ENCODE measurements at places on chromosomes 11 and 22. TPM values are rescaled to one million over a fixed set of nuclear protein-coding genes. Genes with fewer than 3 reads are reported as not detected.
A peak's percentile ranks its signal among the peaks of the same experiment; 100 is the strongest.

DNA sequence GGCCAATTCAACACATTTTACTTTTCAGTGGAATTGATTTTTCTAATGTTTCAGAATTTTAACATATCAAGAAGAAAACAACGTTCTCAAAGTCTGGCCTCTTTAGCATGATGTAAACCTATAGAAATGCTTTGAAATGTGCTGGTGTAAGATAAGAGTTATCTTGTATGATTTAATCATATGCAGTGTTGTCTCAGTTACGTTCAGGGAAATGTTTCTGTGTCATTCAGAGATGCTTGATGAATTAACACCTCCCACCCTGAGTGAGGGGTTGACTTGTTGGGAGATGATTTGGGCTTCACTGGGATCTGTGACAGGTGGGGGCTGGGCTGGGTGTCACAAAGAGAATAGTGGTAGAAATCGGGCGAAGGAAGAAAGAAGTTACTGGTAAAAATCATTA is 15.7 kb upstream of the MYO18B start:
- DNase-seq, result no peak

OR5P2 gene
- not detected for total RNA-seq

KRTAP5-11 gene
- not detected for total RNA-seq

DNA sequence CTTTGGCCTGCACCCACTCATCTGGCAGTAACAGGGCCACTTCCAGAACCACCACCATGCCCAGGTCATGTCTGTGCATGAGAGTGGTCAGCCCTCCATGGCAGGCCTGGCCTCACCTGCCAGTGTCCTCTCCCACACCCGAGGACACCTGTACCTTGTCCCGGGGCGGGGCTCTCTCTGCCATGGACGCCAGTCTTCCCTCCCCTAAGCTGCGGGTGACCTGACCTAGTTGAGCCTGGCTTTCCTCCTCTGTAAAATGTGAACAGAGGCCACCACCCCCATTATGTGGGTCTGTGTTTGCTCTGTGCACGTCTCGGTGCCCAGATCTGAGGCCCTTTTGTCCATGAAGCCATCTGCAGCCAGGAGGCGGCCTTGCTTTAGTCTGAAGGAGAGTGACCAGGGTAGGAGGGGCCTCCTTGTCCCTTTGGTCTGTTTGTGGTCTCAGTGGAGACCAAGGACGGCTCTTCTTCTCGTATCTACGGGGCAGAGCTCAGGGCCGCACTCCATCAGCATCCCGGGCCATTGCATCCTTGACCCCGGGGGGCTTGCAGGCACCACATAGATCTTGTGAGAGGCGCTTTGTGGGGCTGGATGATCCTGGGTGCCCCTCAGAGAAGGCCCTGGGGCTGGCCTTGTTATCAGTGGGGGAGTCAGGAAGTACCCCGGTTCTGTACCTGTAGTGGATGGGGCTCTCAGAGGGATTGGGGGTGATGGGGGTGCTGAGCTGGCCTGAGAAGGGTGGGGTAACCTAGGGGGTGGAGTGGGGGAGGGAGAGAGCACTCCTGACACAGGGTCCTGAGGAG is 121.6 kb downstream of the KCNQ1 start:
- DNase-seq, result peak; percentile 24

- DNase-seq, result no peak
Measured at GRCh38 chr22:50243685-50244419, 971 bp downstream of the TUBGCP6 start.

DNA sequence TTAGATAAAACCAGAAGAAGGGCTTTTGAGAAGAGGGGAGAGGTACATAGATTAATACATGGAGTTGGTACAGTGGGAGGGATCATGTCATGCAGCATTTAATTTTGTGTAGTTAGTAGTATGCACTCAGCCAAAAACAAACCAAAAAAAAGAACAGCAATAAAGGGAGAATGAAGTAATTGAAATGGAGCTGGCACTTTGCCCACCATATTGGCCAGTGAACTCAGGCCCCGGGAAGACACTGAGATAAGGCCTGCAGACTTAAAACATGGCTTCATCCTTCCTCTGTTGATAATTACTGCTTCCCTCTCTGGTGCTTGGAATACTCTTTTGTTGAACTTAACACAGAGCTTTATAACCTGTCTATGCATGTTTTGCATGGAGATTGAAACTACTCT is 3.1 kb downstream of the PANX1 start:
- DNase-seq, result peak; percentile 42

DUSP8 gene
- 9.0 TPM for total RNA-seq

TMPRSS5 gene
- total RNA-seq, result 0.73 TPM

DNA sequence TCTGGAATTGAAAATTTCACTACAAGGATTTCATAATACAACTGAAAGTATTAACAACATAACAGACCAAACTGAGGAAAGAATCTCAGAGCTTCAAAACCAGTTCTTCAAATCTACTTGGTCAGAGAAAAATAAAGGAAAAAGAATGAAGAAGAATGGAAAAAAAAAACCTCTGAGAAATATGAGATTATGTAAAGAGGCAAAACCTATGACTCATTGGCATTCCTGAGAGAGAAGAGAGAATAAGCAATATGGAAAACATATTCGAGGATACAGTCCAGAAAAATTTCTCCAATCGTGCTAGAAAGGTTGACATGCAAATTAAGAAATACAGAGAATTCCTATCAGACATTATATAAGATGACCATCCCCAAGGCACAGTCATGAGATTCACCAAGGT is 23.4 kb upstream of the GPR83 start:
- no peak for DNase-seq

GRCh38 chr11:121391914-121392313 is 60.2 kb upstream of the SORL1 start:
- peak; percentile 31 for DNase-seq

MTCH2 gene
- 82.8 TPM for total RNA-seq

BIK gene
- total RNA-seq, result not detected

DNA sequence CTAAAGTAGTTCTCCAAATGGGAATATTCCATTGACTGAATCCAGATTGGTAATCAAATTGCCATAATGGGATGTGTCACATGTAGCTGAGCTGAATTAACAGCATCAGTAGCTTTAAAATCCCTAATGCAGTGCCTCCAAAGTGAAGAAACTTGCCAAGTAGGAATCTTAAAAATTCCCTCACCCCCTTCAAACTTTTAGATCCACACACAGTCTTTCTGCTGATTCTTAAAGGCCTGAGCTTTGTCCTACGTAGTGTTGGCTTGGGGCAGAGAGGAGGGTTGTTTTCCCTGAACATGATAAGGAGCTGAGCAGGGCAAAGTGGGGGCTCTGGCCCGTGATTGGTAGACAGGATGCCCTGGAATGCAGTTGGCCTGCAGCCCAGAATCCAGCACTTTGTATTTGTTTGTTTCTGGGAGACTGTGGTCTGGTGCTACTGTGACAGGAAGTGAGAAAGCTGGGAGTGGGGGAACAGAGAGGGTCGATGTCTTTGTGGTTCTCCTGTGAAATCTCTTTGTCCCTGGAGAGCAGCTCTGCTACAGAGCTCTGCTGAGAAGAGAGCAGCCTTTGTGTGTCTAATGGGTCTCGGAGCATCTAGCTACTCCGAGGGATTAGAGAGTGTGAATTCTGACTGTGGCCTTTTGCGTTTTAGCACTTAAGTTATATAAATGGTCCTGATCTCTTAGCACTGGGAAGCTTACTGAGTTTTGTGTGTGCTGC is 16.9 kb downstream of the CTNND1 start:
- peak; percentile 94 for DNase-seq

FZD4 gene
- total RNA-seq, result 45.5 TPM

GRCh38 chr11:105111145-105111944 is 28.2 kb downstream of the CARD18 start:
- peak; percentile 14 for DNase-seq

DNA sequence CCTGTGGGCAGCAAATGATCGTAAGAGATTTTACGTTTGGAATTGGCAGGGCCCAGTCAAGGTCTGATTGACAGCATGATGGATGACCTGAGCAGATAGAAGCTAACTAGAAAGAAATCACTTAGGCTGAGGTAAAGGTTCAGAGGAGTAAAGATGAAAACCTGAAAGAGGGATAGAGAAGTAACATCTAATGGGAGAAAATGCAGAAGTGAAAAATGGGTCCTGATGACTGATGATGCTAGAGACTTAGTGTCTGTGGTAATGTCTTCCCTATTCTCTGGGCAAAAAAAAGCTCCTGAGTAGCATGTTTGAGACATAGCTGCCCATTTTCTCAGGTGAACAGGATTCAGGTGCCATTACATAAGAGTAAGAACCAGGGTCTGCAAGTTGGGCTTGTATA is 628.8 kb upstream of the ANO5 start:
- DNase-seq, result no peak

All from left cardiac atrium (tissue), 4 donors.